ENCODE measurements at places on chromosomes 3 and 15.

DNA sequence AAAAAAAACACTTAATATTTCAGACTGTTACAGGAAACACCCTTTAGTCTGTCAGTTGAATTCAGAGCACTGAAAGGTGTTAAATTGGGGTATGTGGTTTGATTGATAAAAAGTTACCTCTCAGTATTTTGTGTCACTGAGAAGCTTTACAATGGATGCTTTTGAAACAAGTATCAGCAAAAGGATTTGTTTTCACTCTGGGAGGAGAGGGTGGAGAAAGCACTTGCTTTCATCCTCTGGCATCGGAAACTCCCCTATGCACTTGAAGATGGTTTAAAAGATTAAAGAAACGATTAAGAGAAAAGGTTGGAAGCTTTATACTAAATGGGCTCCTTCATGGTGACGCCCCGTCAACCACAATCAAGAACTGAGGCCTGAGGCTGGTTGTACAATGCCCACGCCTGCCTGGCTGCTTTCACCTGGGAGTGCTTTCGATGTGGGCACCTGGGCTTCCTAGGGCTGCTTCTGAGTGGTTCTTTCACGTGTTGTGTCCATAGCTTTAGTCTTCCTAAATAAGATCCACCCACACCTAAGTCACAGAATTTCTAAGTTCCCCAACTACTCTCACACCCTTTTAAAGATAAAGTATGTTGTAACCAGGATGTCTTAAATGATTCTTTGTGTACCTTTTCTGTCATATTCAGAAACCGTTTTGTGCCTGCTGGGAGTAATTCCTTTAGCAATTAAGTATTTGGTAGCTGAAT, 17.9 kb downstream of the TMEM43 start:
- DNase-seq = no peak

GRCh38 chr3:8519774-8520448, 18.3 kb downstream of the LMCD1 start:
- no peak for DNase-seq

DNA sequence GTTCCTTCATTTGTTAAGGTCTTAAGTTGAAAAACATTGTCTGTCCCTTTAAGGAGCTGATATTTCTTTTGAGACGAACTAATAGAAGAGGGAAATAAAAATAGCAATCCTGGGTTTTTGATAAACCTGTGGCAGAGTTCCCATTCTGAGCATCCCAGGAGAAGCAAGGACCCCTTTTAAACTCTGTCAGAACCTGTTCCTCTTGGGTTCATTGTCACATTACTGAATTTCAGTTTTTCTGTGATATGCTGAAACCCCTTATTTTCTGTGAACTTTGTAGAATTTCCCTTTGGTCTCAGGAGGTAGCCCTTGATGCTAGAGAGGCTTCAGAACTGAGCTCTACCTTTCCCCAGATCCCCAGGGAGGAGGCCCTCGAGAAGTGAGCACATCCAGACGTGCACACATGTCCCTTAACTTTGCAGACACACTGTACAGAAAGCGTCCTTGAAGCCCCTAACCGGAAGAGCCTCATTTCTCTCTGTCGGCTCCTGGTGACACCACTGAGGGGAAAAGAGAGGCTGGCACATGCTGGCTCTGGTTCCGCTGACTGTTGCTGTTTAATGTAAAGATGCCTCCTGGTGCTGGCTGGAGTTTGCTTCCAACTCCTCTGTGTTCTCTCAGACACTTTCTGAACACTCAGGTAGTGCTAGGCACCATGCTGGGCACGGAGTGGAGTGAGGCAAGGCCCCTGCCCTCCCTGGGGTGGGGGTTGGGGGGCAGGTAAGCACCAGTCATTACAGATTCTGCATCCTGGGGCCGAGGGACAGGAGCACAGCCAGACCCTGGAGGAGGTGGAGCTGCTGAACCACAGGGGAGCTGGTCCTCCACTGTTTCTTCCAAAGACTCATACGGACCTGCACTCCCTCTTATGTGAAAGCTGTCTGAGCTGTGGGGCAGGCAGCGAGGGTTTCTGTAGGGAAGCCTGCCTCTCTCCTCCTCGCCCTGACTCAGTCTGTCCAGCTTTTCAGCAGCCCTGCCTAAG, 77.5 kb downstream of the CHDH start:
- DNase-seq = peak; percentile 54

GRCh38 chr3:168951884-168952283, 711.6 kb downstream of the MECOM start:
- DNase-seq = no peak

DNA sequence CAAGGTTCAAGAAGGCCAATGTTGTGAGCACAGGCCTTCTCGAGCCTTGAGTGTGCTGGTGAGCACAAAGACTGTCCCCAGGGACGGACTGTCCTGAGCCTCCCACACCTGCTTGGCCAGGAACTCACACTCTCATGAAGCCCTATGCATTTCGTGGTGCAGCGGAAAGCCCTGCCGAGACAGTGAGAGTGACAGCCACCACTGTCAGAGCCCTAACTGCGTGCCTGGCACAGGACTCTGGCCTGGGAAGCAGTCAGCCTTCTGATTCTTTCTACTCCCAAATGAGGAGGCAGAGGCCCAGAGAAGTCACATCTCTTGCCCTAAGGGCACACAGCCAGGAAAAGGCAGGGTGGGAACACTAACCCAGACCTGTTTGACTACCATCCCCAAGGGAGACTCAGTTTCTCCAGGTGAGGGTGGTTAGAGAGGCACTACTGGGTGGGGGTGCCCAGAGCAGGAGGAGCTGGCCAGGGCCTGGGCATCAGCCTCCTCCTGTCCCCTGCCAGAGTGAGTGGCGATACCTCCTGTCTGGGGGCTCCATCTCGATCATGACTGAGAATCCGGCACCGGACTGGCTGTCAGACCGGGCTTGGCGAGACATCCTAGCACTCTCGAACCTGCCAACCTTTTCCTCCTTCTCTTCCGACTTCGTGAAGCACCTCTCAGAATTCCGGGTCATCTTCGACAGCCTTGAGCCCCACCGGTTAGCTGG, 50.8 kb downstream of the SEMA3G start:
- DNase-seq = no peak

DNA sequence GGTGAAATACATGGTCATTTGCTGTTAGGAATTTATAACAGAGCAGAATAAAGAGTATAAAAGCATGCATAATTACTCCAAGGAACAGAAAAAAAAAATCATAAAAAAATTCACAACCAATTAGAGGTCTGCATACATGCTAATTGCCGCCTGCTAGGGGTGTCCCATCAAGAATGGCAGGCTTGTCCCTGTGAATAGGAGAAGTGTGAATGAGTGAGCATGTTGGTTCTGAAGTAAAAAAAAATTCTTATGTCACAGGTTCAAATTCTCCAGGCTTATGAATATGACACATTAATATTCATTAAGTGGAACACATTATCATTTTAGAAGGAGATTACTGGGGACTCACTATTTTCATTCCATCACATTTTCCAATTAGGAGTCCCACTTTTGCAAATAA, 822.7 kb downstream of the NTRK3 start:
- no peak for DNase-seq

DNA sequence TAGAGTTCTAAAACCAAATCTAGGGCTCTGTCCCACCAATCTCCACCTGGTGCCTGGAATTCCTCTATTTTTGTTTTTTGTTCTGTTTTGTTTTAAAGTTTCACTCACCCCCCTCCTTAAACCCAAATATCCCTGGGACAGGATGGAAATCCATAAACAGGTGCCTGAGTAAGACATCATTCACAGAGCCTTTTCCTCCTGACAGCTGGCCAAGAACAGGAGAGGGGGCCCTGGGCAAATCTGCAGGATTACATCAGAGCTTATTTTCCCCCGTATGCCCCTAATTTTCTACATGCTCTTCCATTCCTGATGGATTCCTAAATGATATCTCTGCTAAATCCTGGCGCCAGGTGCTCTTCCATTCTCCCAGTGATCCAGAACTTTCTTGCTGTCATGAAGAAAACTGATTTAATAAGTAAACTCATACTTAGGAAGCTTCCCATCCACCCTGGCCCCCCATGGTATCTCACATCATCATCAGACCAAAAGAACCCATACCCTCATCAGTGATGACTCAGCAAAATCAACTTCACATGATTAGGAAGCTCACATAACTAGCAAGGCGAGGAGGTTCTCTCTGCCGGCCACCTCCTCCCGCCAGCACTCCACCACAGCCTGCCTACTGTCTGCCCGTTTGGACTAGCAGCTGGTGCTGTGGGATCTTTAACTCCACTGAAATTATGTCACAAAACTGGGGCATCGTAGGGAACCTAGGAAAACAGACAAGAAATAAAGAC, 61.0 kb downstream of the LIPC start:
- no peak for DNase-seq

GRCh38 chr3:41434781-41435180, 235.5 kb downstream of the CTNNB1 start:
- no peak for DNase-seq

DNA sequence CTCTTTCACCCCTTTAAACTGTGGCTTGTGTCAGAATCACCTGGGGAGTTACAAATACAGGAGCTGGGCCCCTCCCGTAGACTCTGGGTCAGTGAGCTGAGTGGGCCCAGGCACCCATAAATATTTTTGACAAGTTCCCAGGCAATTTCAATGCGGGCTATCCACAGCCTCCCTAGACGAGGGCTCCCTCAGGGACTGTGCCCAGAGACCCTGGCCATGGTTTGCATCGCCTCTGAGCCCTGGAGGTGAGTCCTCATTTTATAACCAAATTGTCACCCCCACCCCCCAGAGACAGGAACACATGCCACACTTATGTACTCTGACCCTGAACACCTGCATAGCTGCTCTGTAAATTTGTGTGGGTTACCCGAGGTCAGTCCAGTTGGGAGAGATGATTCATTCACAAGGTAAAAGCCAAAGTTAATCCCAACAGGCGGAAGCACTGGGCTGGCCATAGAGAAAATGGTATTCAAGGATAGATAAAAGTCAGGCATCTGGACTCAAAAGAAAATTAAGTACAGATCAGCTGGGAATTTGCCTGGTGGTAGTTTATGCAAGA, 146.5 kb upstream of the SLC6A11 start:
- no peak for DNase-seq

GRCh38 chr3:150727653-150728502, 24.2 kb upstream of the ERICH6 start:
- DNase-seq = no peak

GRCh38 chr15:97691799-97692198, 268.7 kb upstream of the ARRDC4 start:
- no peak for DNase-seq

DNA sequence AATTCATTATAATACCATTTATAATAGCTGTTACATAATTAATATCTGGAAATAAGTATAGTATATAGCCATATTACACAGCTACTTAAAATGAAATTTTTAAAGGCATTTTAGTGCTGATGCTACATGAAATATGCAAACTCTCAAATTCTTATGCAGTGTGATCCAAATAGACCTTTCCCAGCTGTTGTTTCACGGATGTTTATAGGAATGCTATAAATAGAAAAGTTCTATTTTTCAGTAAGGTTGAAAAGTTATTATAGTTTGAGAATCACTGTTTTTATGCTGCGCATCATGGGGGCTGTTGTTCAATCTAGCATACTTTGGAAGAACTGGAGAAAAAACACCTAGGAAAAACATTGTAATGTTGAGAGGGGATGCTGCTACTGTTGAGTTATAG, 147.7 kb upstream of the TRIM42 start:
- DNase-seq = no peak

GRCh38 chr15:69275074-69275670, 23.5 kb upstream of the PAQR5 start:
- DNase-seq = no peak

DNA sequence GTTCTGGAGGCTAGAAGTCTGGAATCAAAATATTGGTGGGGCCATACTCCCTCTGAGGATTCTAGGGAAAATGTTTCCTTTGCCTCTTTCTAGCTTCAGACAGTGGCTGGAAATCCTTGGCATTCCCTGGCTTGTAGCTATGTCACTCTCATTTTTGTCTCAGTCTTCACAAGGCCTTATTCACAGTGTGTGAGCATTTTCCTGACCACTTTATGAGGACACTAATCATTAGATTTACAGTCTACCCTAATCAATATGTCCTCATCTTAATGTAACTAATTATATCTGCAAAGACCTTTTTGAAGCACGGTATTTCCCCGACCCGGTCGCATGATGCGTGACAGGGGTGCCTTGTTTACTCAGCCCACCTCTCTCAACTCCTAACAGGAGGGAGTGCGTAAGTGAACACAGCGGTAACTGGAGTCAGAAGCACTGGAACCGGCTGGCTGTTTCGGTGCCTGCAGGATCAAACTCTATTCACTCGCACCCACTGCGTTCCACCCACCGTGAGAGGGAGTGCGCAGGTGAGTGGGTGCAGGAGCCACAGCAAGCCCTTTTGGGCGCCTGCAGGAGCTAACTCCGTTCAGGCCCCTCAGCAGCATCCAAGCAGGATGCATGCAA, 155.0 kb downstream of the EPHA3 start:
- DNase-seq = no peak

- no peak for DNase-seq
Observed at GRCh38 chr3:156604642-156605144, 49.8 kb upstream of the SSR3 start.

DNA sequence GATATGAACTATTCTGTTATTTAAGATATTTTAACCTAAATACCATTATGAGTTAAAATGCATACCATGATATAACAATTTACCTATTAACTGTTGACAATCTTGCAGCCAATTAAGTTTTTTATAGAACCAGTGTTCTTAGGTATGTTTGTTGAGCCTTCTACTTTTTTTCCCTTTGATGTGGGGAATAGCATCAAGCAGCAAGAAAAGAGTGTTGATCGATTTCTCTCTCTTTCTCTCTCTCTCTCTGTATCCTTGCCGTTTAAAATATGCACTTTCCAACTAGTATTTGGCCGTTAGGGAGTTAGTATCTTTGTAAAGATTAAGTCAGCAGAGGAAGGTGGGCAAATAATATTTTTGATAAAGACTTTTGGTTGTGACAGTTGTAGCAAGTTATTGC, 5.9 kb downstream of the CHD2 start:
- DNase-seq = no peak

- DNase-seq = no peak
Observed at GRCh38 chr15:50876260-50876988, 32.1 kb upstream of the AP4E1 start.

- DNase-seq = no peak
Observed at GRCh38 chr15:70855764-70856163, 1.8 kb upstream of the LARP6 start.

- DNase-seq = no peak
Observed at GRCh38 chr3:119352034-119352609, 57.9 kb downstream of the ARHGAP31 start.

DNA sequence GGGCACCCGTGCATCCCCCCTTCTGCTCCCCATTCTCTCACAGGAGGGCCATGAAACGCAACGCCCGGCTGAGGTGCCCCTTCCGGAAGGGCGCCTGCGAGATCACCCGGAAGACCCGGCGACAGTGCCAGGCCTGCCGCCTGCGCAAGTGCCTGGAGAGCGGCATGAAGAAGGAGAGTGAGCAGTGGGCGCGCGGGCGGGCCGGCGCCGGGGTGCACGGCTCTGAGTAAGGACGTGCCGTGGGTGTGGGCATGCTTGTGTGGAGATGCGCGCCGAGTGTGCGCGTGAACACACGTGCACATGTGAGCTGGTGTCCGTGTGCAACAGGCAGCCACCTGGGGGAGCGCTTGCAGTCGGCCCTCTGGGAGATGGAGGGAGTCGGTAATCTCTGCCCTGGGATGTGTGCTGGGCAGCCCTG, 28.1 kb downstream of the NR1I2 start:
- peak; percentile 44 for DNase-seq

- no peak for DNase-seq
Observed at GRCh38 chr3:10982782-10983181, 9.8 kb upstream of the SLC6A1 start.

GRCh38 chr3:181955566-181955965, 243.8 kb downstream of the SOX2 start:
- DNase-seq = no peak
